ENCODE measurements at places on chromosomes 11 and 22. TPM values are rescaled to one million over a fixed set of nuclear protein-coding genes. Genes with fewer than 3 reads are reported as not detected.
A peak's percentile ranks its signal among the peaks of the same experiment; 100 is the strongest.

Gene BTG4
- not detected for total RNA-seq

Gene VSIG10L2
- total RNA-seq: not detected

Gene SMIM35
- total RNA-seq: not detected

Gene OR8B12
- total RNA-seq: not detected

- DNase-seq: no peak
Measured at GRCh38 chr11:45933846-45934579, 11.6 kb downstream of the LARGE2 start.

GRCh38 chr11:118900535-118901384, 17.1 kb downstream of the CXCR5 start:
- no peak for DNase-seq

DNA sequence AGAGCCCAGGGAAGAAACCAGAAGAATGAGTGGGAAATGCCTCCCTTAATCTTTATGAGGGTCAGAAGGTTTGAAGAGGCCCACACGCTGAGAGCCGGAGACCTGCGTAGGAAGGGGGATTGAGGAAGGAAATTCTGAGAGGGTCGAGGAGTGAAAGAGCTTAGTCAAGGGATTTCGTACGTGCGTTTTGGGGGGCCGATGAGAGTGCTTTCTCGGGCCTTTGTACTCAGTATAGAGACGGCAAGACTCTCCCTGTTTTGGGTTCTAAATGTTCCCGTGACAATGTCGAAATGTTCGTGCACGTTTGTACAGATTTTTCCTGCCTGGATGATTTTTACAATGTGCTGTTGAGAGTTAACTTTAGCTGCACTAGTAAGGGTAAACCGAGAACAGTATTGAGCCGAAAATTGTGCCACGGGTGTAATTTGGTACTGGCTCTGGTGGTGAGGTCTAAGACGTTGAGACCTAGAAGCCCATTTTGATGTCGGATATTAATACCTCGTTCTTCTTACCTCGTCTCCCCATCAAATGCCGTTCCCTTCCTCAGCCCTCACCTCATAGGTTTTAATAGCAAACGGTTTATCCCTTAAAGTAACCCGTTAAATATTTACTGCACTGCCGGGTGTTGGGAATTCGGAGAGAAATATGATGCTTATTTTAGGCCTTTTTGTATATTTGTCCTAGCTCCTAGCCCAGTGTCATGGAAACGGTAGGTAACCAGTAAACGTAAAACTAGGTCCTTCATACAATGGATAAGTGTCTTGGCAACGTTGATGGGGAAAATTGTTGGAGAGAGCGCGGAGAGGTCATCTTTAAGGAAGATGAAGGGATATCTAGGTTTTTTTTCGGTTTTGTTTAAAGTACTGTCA, 734 bp downstream of the C11orf58 start:
- no peak for DNase-seq

DNA sequence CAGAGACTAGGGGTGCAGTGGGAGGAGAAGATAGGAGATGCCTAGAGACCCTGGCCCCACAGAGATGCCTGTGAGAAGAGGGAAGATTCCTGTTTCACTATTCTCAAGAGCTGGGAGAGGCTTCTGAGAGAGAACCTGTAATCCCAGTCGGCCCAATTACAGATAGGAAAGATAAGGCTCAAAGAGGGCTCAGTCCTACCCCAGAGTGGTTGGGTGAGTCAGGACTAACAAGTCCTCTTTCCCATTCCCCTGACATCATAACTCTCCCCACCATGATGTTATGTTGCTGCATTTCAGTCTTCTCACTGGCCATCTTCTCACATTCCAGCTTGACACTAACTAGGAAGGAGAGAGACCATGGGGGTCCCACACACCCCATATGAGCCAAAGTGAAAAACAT, 17.9 kb downstream of the ARHGEF12 start:
- DNase-seq: no peak

DNA sequence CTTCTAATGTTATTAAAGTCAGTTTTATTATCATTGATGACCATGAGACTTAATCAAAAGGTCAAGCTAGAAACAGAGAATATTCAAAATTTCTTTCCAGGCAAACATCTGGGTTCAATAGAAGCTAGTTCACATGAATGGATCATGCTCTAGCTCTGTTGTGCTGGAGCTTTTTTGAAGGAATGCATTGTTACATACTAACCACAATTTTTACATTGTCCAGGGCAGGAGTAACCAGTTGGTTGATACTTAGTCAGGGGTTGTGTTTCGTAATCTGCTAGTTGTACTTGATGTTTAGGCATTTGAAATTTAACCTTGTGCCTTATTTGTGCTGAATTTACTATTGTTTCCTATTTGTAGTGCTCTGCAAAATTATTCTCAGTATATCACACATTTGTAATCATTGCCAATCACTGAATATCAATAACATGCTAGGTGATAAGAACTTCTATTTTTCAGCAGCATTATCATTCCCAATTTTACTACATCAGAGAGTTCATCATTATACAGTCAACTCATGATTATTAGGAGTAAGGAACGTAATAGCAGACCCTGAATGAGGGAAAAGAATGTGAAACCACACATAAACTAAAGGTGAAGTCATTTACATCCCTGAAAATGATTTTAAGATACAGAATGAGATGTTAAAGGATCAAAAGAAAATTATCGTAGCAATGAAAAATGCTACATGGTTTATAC, 23.2 kb downstream of the NF2 start:
- DNase-seq: no peak

DNA sequence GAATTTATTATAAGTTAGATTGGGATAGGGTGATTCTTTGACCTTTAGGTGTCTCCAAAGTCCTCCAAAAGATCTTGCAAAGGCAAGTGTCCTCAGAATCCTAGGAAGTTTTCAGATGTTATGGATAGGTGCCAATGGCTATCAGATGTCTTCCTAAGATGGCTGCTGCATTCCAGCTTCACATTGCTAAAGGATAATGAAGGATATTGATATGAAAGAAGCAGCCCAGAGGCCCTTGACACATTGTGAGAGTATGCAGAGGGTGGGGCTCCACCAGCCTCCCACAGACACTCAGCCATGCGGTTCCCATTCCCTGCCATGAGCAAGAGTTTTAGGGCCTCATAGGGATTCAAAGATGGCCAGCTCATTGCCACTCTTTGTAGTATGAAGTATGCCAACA, 22.3 kb upstream of the GLYATL2 start:
- no peak for DNase-seq

- no peak for DNase-seq
Measured at GRCh38 chr22:23414727-23415489, 165.2 kb downstream of the IGLL1 start.

DNA sequence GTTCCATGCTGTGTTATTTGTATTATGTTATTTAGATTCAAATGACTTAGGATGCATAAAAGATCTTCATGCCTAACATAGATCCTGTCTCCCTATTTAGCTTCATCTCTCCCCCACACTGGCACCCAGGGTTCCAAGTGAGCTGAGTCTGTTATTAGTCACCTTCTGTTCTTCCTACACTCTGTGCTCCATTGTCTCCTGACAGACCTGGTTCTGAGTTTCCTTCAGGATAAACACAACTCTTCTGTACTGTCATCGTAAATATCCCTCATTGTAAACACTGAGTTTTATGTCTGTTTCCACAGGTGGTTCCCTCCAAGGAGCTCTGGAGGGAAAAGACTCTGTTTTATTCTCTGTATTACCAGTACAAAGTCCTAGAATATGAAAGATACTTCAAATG, 8.7 kb downstream of the MMP26 start:
- DNase-seq: no peak

GRCh38 chr11:86608251-86608799, 64.1 kb downstream of the ME3 start:
- peak; percentile 52 for DNase-seq

Measured in liver (tissue), 10 donors.